ENCODE measurements at places on chromosomes 4 and X. TPM values are rescaled to one million over a fixed set of nuclear protein-coding genes. Genes with fewer than 3 reads are reported as not detected.

The REELD1 gene
- 0.19 TPM for total RNA-seq

GRCh38 chrX:103607364-103608305, at the start of gene TCEAL3:
TSS of gene TCEAL3 (plus strand) at chrX:103607963. CDS start at chrX:103609065, 1,102 bp downstream.
- peak; percentile 92 for ATAC-seq

The RHOXF2 gene
- 1.3 TPM for total RNA-seq

The OTC gene
- total RNA-seq: not detected

DNA sequence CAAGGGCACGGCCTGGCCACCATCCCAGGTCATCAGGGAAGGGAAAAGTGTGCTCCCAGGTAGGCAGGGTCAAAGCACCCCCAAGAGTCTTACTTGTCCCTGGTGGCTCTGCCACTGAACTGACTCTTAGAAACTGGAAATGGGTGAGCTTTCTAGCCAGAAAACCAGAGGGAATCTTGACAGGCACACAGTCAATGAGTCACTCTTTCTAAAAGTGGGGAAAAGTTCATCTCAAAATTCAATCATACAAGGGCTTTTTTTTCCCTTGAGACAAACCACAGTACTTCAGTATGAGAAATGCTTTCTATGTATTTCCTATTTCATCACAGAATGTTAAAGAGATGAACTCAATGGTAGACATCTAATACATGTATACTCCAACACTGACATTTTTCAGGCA, 12.5 kb downstream of the HPF1 start:
- ATAC-seq: no peak

- ATAC-seq: peak; percentile 72
These were observed 192.0 kb downstream of the SMIM20 start for GRCh38 chr4:26105815-26106699.

GRCh38 chr4:185573651-185574199, 38.4 kb upstream of the PDLIM3 start:
- ATAC-seq: peak; percentile 100

The AMBN gene
- total RNA-seq: 0.27 TPM

The PRDM5 gene
- total RNA-seq: 10.7 TPM

GRCh38 chr4:17013382-17014006, 115.0 kb upstream of the LDB2 start:
- no peak for ATAC-seq

DNA sequence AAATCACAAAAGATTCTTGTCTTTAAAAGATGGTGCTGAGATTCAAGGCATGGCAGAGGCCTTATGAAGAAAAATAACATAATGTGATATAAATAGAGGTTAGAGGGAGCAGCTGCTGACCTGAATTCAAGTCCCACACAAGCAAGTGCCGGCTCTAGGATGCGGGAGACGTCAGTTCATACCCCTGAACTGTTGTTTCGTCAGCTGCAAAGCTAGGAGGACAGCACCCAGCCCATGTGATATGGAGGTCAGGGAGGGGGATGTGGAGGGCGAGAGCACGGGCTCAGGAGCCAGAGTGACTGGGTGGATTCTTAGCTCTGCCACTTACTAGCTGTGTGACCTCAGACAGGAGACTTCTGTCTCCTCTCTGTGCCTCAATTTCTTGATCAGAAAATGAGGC, 77.9 kb downstream of the JAKMIP1 start:
- ATAC-seq: no peak

The SYTL5 gene
- 42.8 TPM for total RNA-seq

The PCDH10 gene
- 4.5 TPM for total RNA-seq

DNA sequence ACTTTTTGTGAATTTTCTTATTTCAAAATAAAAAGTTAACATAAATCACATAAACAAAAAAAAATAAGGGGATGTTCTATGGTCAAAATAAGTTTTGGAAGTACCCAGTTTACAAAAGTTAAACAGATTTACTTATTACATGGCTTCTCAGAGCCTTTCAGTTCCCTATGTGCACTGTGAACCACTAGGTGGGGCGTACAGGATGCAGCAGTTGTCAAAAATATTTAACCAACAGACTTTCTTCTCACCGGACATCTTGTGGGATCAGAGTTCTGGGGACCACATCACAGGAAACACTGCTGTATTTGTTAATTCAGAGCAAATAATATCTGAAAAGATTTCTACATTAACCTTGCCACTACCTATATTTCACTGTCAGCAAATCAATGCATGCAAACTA, 74.1 kb downstream of the SMARCA1 start:
- no peak for ATAC-seq

- ATAC-seq: no peak
These were observed 4.1 kb upstream of the EPGN start for GRCh38 chr4:74304095-74304625.

The BMPR1B gene
- 0.48 TPM for total RNA-seq

DNA sequence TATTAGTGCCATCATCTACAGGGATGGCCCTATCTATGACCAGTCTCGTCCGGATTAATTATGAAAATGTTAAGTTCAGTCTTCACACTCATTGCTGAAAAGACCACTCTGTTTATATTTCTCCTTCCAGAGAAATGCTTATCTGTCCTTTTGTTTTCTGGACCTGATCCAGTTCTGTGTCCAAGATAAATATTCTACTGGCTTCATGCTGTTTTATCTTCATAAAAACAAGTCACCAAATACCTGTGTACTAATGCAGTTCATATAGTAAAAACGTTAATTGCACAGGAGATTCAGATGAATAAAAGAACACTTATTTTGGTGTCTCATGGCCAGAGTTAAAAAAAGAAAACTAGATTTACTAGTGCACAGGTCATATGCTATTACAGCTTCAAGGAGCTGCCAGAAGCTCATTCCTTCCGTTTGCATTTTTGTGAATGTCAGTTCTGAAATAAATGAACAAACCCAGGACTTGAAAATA, 17.3 kb downstream of the FNIP2 start:
- ATAC-seq: peak; percentile 29

DNA sequence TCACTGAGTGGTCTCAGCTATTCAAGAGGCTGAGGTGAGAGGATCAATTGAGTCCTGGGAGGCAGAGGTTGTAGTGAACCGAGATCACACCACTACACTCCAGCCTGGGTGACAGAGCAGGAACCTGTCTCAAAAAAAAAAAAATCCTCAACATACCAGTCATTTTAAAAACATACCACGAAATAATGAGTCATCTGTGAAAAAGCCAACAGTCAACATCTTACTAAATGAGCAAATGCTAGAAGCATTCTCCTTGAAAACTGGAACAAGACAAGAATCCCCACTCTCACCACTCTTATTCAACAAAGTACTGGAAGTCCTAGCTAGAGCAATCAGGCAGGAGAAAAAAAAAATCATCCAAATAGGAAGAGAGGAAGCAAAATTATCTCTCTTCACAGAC, 104.0 kb upstream of the ARHGEF9 start:
- no peak for ATAC-seq

The USP17L12 gene
- not detected for total RNA-seq

The APOO gene
- total RNA-seq: 38.5 TPM

GRCh38 chrX:136015016-136015415, 29.8 kb downstream of the SLC9A6 start:
- ATAC-seq: no peak

DNA sequence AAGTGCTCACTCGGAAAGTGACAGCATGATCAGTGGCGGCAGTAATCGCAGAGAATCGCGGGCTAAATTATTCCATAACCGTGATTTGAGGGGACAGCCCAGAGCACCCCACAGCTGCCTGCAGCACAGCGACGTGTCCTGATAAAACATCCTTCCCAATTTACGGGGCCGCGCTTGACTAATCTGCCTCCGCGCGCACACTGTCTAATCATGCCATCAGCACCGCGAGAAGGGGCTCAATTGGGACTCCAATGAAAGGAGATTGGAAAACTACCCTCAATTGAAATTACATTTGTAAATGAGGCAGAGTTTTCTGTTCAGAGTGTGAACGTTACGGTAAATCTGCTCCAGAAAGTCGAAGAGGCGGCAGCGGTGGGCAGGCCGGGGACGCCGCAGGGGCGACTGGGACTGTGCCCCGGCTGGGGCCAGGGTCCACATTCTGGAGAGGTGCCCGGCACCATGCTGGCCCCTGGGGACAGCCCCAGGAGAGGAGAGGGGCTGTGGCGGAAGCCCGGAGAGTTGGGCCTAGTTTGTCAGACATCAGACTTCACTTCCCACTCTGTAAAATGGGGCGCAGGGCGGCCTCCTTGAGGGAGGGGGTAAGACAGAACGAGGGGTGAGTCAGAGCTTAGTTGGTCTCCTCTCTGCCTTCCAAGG, 107.7 kb downstream of the FAM53A start:
- no peak for ATAC-seq

GRCh38 chr4:25439918-25440477, 62.9 kb downstream of the ANAPC4 start:
- ATAC-seq: peak; percentile 60

DNA sequence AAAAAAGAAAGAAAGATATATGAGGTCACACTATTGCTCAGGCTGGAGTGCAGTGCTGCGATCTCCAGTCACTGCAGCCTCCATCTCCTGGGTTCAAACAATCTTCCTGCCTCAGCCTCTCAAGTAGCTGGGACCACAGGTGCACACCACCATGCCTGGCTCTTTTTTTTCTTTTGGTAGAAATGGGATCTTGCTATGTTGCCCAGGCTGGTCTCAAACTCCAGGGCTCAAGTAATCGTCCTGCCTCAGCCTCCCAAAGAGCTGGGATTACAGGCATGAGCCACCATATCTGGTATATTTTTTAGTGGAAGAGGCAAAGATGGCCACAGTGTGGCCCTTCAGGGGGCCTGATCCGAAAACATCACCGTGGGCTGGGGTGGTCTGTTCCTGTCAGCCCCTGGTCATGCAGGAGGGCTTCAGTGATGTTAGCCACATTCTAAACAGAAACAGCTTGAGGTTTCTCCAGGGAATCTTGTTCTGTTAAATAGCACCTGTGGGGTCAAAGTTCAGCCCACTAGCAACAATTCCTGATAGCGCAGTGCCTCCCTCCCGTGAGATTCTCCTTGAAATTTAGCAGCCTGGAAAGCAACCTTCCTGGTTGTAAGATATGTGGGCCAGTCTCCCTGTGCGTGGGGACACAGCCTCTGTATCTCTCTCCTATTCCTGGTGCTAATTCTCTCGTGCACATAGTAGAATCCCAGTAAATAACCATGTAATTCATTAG, 7.3 kb upstream of the DHRSX start:
- no peak for ATAC-seq

The SLC25A5 gene
- total RNA-seq: 199 TPM

DNA sequence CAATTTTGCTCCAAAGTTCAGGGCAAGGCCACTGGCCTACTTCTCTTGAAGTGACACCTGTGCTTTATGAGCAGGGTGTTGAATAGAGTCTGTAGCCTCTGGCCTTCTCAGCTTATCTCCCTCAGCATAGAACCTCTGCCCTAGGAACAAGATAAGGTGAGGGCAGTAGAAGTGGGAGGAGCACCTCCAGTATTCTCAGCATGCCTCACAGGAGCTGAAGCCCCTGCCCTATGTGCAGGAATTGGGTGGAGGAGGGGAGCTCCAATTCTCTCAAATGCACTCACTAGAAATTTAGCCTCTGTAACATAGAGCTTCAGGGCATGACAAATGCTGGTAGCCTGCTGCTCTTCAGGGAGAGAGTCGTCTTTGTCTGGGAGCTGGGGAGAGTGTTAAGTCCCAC, 479.3 kb downstream of the IL1RAPL1 start:
- ATAC-seq: no peak

The NMU gene
- 71.2 TPM for total RNA-seq

The MMAA gene
- 15.2 TPM for total RNA-seq

The PCDH7 gene
- total RNA-seq: 46.6 TPM

GRCh38 chr4:178395798-178396197, 953.6 kb upstream of the AGA start:
- ATAC-seq: no peak

DNA sequence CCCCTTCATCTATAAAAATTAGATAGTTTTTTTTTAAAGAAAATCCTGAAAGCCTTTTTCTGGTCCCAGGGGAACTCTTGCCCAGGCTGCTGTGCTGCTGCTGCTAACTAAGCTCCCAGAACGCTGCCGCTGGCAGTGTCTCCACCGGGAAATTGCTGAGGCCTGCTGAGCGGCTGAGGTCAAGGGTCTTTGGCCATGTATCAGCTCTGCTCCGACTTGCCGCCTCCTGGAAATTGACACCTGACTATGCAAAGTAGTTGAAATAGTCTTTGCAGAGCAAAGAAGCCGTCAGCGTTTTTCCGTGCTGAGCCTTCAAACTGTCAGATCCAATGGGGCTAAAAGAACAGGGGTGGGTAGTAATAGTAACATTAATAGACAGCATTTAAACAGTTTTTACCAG, 839 bp downstream of the QDPR start:
- peak; percentile 12 for ATAC-seq

The MAGEB2 gene
- total RNA-seq: not detected

Measured in motor neuron (in vitro differentiated cells).